ENCODE measurements at places on chromosomes 5 and 9.

DNA sequence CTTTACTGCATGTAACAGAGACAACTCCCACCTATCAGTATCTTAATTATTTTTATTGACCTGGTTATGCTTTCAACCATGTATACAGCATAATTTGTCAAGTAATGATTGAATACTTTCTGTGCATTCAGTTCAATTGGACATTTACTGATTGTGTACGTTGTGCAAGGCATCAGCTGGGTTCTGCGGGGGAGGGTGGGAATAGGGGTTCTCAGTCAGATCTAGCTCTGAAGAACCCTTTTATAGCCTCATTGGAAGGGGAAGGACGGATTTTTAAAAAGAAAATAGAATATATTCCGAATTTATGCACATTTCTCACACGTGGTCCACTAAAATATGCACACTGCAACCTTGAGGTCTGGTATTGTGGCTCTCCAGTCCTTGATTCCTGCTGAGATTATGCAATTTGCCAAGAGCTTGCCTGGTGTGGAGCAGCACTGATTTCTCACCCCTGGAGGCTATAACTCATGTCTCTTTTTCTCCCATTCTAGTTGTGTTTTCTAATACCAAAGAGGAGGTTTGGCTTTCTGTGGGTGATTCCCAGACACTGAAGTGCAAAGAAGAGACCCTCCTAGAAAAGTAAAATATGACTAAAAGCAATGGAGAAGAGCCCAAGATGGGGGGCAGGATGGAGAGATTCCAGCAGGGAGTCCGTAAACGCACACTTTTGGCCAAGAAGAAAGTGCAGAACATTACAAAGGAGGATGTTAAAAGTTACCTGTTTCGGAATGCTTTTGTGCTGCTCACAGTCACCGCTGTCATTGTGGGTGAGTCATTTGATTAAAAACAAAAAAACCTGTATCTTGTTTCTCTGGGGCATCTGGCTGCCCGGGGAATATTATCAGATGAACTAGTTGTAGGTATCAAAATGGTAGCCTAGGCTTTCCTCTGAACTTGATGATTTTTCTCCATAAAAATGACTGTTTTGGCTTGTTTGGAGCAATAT lies 1.7 kb downstream of the SLC1A3 start:
- DNase-seq = no peak

DNA sequence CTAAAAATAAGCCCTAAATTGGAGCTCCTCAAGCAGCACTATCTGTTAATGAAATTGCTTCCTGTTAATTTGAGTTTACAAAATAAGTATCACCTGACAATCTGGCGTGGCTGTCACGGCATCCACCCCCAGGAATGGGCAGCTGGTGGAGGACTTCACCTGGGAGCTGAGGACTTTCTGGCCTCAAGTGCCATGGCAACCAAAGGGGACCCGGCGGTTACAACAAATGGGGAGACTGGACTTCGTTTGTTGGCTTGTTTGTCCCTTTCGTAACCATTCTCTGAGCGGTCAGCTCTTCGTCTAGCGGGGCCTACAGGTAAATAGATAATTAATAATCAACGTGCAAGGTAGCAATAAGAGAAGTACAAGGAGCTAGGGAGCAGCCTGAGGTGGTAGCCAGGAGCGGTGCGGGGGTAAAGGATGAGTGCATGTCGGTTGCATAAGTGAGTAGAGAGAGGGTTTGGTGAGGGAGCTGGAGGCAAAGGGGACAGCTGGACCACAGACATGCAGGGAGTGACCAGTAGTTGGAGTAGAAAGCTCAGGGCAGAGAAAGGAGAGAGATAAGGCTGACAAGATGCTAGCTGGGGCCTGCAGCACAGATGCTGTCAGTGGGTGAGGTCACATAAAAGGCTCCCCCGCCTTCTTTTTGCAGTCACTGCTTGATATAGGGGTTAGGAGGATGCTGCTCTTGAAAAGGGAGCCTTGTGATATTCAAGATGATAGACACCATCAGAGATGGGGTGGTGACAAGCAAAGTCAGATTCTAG lies 62.5 kb downstream of the HSPA4 start:
- no peak for DNase-seq

DNA sequence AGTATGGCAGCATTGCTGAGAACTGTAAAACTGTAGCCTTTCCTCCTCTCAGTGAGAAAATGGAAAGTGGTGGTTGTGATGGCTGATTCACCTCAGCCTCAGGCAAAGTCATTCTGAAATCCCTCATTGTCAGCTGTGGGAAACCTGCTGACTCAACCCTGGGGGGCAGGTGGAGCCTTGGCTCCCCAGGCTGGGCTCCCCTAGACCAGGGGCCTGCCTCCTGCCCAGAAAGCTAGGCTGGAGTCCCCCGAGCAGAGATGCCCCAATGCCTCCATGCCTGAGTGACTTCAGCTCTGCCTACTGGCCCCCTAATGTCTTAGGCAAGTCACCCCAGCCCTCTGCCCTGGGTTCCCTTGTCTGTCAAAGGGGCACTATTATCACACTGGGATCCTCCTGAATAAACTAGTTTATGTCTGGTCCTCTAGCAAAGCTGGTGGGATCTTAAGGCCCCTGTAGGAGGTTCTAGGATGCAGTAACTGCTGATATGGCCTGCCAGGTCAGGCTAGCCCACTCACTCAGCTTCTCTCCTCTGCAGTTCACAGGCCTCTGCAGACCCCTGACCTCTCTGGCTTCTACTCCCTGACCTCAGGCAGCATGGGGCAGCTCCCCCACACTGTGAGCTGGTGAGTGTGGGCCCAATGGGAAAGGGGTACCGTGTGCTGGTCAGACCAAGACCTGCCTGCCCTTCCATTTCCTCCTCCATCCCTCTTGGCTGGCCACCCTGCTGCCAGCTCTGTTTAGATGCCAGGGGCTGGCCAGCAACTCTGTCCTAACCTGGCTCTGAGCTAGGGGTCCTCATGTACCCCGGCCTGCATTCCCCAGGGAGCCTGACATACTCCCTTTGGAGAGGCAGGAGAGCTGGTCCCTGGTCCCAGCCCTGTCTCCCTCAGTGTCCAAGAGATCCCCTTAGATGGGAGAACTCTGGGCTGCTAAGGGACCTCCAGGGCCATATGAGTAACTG lies 24.2 kb downstream of the TCF7 start:
- no peak for DNase-seq

- DNase-seq = no peak
These were observed 431.3 kb upstream of the ITGA1 start for GRCh38 chr5:52356311-52356918.

GRCh38 chr9:109092051-109092580 lies 27.6 kb downstream of the TMEM245 start:
- no peak for DNase-seq

- DNase-seq = no peak
These were observed 53.6 kb downstream of the IRF1 start for GRCh38 chr5:132436936-132437335.

- no peak for DNase-seq
These were observed 178.5 kb downstream of the RAB3C start for GRCh38 chr5:58761407-58761806.

DNA sequence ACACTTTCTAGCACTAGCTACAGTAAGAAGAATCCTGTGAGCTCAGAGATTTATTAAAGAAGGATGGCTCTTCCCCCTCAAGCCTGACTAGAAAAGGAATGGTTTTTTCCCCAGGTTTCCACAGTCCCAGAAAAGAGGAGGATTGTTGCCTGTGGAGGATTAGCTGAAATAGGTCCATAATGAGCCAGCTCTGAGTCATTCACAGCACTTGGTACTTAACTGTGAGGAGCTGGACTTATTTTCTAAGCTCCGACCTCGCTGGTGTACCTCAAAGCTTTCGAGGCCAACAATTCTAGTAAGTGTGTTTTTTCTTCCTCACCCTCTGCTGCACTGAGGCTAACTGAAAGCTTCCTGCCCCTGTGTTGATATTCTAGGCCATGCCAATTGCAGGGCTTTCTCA lies 222.5 kb upstream of the IL12B start:
- no peak for DNase-seq

DNA sequence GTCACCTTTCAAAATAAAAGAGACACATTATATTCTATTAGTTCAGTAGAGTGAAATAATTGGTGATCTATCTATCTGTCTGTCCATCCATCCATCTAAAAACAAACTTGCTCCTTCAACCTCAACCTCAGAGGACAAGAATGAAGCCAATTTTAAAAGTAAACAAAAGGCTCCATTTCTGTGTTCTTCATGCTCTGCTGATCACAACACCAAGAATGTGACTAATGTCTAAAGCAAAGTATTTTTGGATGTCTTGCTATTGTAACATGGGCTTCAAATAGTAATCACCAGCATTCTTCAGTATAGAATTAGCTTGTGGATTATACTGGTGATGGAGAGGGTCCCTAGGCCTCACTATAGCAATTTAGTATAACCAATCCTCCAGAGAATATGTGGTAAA lies 1304.4 kb downstream of the MAT2B start:
- DNase-seq = no peak

DNA sequence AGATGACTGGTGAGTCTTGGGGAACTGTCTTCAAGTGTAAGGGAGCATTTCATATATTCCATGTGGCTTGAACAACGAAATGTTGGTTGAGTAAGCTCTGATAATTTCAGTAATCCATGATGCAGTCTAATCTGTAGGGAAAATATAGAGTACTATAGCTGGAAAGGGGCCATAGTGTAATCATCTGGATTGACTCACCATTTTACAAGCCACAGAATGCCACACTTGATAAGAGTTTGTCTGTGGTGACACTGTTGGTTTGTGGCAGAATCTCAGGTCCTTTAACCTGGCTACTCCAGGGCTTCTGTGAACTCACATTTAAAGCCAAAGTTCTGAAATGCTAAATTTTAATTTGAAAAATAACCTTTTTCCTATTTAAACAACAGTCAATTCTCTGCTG lies 16.3 kb upstream of the MAML1 start:
- no peak for DNase-seq

- DNase-seq = no peak
These were observed 113.7 kb upstream of the OTULINL start for GRCh38 chr5:14467886-14468285.

- no peak for DNase-seq
These were observed 116.1 kb upstream of the ACTBL2 start for GRCh38 chr5:57598756-57599155.

DNA sequence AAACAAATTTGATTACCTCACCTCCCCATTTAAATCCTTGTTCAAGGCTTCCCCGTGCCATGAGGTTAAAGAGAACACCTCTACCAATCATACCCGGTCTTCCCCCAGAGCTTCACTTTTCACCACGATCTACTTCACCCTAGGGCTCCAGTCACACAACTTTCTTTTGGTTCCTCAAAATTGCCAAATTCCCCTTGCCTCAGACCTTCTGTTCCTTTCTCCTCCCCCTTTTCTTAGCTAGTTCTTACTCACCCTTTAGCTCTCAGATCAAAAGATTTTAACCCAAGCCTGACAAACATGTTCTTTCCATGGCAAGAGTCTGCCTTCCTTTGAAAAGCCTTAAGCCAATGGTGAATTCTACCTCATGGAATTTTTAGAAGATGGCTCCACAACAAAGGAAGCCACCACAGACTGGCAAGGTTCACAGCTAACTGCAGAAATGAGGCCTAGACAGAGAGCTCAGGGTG lies 56.7 kb downstream of the MAPKAP1 start:
- DNase-seq = peak; percentile 33

- no peak for DNase-seq
These were observed 27.2 kb downstream of the CSF2 start for GRCh38 chr5:132100672-132101261.

DNA sequence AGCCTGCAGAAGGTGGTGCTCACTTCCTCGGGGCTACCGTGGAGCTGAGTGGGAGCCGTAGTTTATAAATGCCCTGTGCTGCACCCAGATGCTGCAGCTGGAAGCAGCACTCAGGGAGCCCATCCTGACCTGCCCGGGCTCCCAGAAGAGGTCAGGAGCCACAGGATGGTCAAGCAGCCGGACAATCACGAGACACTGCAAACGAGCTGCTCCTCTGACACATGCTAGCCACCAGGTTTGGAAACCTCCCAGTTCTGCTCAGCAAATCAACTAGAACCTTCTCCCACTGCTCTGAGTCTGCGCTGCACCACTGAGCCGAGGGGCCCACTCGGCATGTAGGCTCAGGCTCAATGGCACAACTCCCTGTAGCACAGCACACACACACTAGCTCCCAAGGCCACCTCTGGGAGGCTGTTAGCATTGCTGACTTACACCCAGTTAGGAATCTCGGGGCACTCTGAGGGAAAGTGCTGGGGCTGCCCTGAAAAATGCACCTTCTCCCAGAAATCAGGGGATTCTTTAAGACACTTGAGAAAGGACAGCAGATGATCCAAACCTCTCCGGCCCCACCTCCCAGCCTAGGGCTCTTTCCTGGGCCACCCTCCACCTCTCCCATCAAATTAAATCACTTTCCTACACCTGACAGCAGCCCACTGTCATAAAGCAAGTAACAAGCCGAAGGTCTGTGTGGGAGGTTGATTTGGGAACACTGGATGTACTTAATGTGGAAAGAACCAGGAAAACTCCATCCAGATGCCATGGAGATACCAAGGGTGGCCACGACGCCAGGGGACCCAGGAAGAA lies 59.1 kb downstream of the PSMB7 start:
- no peak for DNase-seq

Measured in CD4-positive, alpha-beta T cell treated with Interferon gamma for 1 hour (primary cell).